ENCODE measurements at places on chromosomes 3 and 15. TPM values are rescaled to one million over a fixed set of nuclear protein-coding genes. Genes with fewer than 3 reads are reported as not detected.

GRCh38 chr3:150362515-150363302, 45.4 kb upstream of the TSC22D2 start:
- no peaks in the 10 kb centered on the region for H3K4me1 ChIP-seq
- no peaks in the 10 kb centered on the region for H3K36me3 ChIP-seq
- no peaks in the 10 kb centered on the region for H3K27me3 ChIP-seq
- no peak for DNase-seq

GRCh38 chr15:58440922-58441321, 9.1 kb downstream of the LIPC start:
- peaks cover 9% of the 10 kb centered on the region for H3K4me1 ChIP-seq
- no peak overlapping the region for H3K27ac ChIP-seq
- no peaks in the 10 kb centered on the region for H3K27me3 ChIP-seq
- H3K4me3 ChIP-seq: no peak overlapping the region
- DNase-seq: no peak
- no peaks in the 10 kb centered on the region for H3K36me3 ChIP-seq

DNA sequence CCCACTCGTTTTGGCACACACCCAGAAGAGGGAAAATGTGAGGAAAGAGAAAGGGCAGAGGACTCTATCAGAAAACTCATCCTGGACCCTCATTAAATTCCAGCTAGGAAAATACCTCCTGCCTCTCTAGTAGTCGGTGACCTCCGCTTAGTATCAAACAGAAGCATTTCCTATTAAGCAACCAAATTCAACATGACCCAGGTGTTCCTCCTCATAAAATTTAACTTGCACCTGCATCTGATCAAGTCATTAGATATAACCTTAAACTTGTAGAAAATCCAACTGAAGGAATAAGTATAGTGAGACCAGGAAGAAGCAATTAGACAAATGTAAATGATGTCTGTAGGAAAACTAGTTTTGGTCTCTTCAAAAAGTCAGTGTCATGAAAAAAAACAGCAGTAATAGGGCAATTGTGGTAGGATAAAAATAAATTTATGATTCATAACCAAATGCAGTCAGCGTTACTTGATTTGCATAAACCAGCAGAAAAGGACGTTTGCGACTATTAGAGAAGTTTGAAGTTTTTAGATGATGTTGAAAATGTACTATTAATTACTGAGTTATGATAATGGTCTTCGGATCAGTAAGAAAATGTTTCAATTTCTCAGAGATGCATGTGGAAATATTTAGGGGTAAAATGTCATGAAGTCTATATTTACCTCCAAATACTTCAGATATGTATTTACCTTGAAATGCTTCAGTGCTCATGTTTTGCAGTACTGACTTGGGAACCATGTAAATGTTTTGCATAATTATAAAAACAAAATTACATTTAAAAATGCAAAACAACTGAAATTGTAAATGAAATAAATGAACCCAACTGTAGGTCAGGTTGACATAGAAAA, 44.6 kb downstream of the LDHAL6B start:
- DNase-seq: no peak
- no peaks in the 10 kb centered on the region for H3K4me1 ChIP-seq
- no peaks in the 10 kb centered on the region for H3K27me3 ChIP-seq
- H3K27ac ChIP-seq: no peak overlapping the region
- no peak overlapping the region for H3K4me3 ChIP-seq

GRCh38 chr15:75153087-75153486, 48.6 kb upstream of the C15orf39 start:
- no peak for DNase-seq
- no peaks in the 10 kb centered on the region for H3K27me3 ChIP-seq
- H3K4me3 ChIP-seq: no peak overlapping the region
- H3K36me3 ChIP-seq: no peaks in the 10 kb centered on the region

GRCh38 chr15:42401544-42402454, 42.5 kb downstream of the CAPN3 start:
- no peaks in the 10 kb centered on the region for H3K36me3 ChIP-seq
- H3K27me3 ChIP-seq: no peaks in the 10 kb centered on the region
- no peak for DNase-seq
- no peak overlapping the region for H3K27ac ChIP-seq
- H3K4me1 ChIP-seq: no peaks in the 10 kb centered on the region
- no peak overlapping the region for H3K4me3 ChIP-seq

Gene C3orf52
- total RNA-seq: 13.1 TPM

Gene ABTB1
- total RNA-seq: 7.0 TPM

- no peak overlapping the region for H3K27ac ChIP-seq
- no peak for DNase-seq
- H3K36me3 ChIP-seq: no peaks in the 10 kb centered on the region
- H3K4me1 ChIP-seq: no peaks in the 10 kb centered on the region
- H3K27me3 ChIP-seq: no peaks in the 10 kb centered on the region
These were observed 268.6 kb upstream of the MEIS2 start for GRCh38 chr15:37368961-37369360.

DNA sequence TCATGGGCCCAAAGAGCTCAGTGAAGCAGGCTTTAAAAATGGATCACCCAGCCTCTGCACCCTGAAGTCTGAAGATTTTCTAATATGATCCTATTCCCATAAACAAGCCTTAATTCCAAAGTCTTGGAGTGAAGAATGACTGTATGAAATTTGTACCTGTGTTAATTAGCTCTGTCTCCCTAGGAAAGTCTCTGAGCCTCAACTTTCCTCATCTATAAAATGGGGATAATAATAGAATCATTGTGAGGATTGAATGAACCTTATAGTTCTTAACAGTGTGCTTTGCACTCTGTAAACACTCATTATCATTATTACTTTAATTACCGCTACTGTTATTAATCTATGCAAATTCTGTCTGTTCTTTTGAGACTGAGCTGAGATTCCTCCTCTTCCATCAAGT, 61.9 kb downstream of the CDAN1 start:
- H3K4me1 ChIP-seq: no peaks in the 10 kb centered on the region
- no peak overlapping the region for H3K4me3 ChIP-seq
- no peaks in the 10 kb centered on the region for H3K27me3 ChIP-seq
- H3K27ac ChIP-seq: no peak overlapping the region

GRCh38 chr15:32659340-32660155, 18.0 kb downstream of the SCG5 start:
- H3K27ac ChIP-seq: no peak overlapping the region
- no peaks in the 10 kb centered on the region for H3K36me3 ChIP-seq
- H3K4me1 ChIP-seq: no peaks in the 10 kb centered on the region
- H3K4me3 ChIP-seq: no peak overlapping the region
- H3K27me3 ChIP-seq: no peaks in the 10 kb centered on the region

Gene TRH
- not detected for total RNA-seq

Data from H1 (cell line).